ENCODE measurements at places on chromosomes 12 and 14.
A peak's percentile ranks its signal among the peaks of the same experiment; 100 is the strongest.

DNA sequence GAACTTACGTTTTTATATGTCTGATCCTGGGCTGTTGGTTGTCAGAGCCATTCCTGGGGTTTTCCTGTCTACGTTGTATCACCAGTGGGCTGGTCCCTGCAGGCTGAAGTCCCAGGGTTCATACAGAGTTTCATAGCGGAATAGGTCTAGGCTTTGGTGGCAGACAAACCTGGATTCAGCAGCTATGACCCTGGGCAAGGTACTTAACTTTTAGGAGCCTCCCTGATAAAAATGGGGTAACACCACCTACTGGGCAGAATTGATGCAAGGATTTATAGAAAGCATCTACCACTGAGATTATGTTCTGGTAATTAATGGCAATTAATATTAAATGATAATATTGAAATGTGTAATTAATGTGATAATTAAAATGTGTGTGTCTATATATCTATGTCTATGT, 141.2 kb downstream of the SYNE2 start:
- no peak for DNase-seq
- H3K27me3 ChIP-seq, result no peaks in the 10 kb centered on the region
- H3K4me1 ChIP-seq, result no peaks in the 10 kb centered on the region
- no peak overlapping the region for H3K4me3 ChIP-seq

DNA sequence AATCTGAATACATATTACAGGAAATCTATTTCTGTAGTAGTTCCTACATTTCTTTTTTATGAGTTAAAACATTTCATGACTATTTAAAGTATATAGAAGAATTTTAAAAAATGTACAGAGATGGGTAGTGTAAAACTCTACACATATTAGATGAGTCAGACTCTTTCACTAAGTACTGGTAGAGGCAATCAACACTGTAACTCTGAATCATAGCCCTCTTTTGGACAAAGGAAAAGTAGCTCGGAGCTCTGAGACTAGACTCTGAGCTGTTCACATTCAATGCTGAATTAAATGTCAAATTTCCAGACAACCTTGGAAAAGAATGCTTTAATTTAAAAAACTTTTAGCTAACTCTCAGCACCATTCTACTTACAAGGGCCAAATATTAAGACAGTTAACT, 3.4 kb downstream of the PTCSC3 start:
- H3K27ac ChIP-seq, result no peak overlapping the region
- H3K36me3 ChIP-seq, result no peaks in the 10 kb centered on the region
- no peak overlapping the region for H3K4me3 ChIP-seq

- peak overlapping the region; percentile 31 for H3K4me3 ChIP-seq
- no peaks in the 10 kb centered on the region for H3K27me3 ChIP-seq
- peak; percentile 81 for DNase-seq
- H3K4me1 ChIP-seq, result peaks cover 69% of the 10 kb centered on the region
These were observed 68.0 kb downstream of the CCDC88C start for GRCh38 chr14:91349481-91350074.

GRCh38 chr12:23566133-23566532, 383.3 kb downstream of the SOX5 start:
- no peak for DNase-seq
- H3K27me3 ChIP-seq, result no peaks in the 10 kb centered on the region
- H3K27ac ChIP-seq, result no peak overlapping the region
- H3K4me1 ChIP-seq, result peaks cover 2% of the 10 kb centered on the region

DNA sequence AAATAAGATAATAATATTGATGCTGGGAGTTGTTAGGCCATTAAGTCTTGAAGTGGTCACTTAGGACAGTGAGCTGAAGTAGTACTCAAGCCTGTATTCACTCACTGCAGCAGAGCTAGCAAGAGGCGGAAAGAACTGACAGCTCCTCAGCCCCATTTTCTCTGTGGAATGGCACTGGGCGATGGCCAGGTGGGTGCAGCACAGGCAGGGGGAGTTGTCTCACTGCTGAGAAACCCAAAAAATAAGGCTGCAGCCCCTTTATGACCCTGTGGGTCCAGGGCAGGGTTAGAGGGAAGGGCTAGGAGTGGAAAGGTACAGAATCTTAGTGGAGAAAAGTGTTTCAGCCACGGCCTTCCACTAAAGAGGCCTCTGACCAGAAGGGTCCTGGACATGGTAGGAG, 35.5 kb downstream of the PDZRN4 start:
- peaks cover 7% of the 10 kb centered on the region for H3K4me1 ChIP-seq
- DNase-seq, result no peak
- no peaks in the 10 kb centered on the region for H3K27me3 ChIP-seq
- H3K27ac ChIP-seq, result no peak overlapping the region

- peak; percentile 31 for DNase-seq
- H3K4me3 ChIP-seq, result peak overlapping the region; percentile 10
- peak overlapping the region; percentile 63 for H3K27ac ChIP-seq
- no peaks in the 10 kb centered on the region for H3K36me3 ChIP-seq
- peaks cover 19% of the 10 kb centered on the region for H3K4me1 ChIP-seq
- no peaks in the 10 kb centered on the region for H3K27me3 ChIP-seq
These were observed 50.5 kb downstream of the R3HDM2 start for GRCh38 chr12:57380300-57380699.

- no peaks in the 10 kb centered on the region for H3K4me1 ChIP-seq
- DNase-seq, result no peak
- no peaks in the 10 kb centered on the region for H3K36me3 ChIP-seq
- peak overlapping the region; percentile 79 for H3K4me3 ChIP-seq
These were observed 2.2 kb downstream of the BAZ1A start for GRCh38 chr14:34872822-34873588.

GRCh38 chr14:63431466-63431865, 111.7 kb downstream of the PPP2R5E start:
- H3K27me3 ChIP-seq, result no peaks in the 10 kb centered on the region
- no peak overlapping the region for H3K4me3 ChIP-seq
- H3K4me1 ChIP-seq, result no peaks in the 10 kb centered on the region
- no peak for DNase-seq
- H3K36me3 ChIP-seq, result no peaks in the 10 kb centered on the region
- no peak overlapping the region for H3K27ac ChIP-seq

GRCh38 chr12:108693186-108693730, 38.1 kb downstream of the CORO1C start:
- H3K4me1 ChIP-seq, result peaks cover 54% of the 10 kb centered on the region
- peak overlapping the region; percentile 94 for H3K27ac ChIP-seq
- DNase-seq, result no peak

- no peak overlapping the region for H3K27ac ChIP-seq
- no peaks in the 10 kb centered on the region for H3K4me1 ChIP-seq
- no peak for DNase-seq
- no peaks in the 10 kb centered on the region for H3K36me3 ChIP-seq
- H3K4me3 ChIP-seq, result no peak overlapping the region
- H3K27me3 ChIP-seq, result no peaks in the 10 kb centered on the region
These were observed 180.6 kb downstream of the SLC15A4 start for GRCh38 chr12:128643155-128643554.

DNA sequence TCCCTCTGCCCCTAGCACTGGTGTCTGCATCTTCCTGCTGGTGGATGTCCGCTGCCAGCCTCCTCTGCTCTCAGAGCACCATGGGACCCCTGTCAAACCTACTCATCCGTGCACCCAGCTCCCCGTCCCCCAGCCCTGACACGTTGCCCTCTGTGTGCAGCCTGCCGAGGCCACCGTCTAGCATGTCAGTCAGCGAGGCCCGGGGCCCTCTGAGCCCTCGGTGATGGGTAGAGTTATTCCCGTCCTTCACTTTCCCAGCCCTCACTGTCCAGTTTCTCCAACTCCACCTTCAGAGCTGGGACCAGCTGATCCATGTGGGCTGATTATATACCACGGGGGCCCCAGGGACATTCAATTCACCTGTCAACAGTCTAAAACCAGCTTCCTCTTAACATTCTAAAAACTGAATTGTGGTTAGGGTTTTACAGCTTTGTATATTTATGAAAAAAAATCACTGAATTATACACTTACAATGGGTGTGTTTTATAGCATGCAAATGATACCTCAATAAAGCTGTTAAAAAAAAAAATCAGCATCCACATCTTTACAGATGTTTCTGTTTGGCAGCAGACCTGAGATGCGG, 61.3 kb downstream of the CCDC88C start:
- DNase-seq, result no peak
- no peaks in the 10 kb centered on the region for H3K36me3 ChIP-seq
- H3K27ac ChIP-seq, result peak overlapping the region; percentile 99
- H3K4me3 ChIP-seq, result peak overlapping the region; percentile 37
- H3K27me3 ChIP-seq, result no peaks in the 10 kb centered on the region

DNA sequence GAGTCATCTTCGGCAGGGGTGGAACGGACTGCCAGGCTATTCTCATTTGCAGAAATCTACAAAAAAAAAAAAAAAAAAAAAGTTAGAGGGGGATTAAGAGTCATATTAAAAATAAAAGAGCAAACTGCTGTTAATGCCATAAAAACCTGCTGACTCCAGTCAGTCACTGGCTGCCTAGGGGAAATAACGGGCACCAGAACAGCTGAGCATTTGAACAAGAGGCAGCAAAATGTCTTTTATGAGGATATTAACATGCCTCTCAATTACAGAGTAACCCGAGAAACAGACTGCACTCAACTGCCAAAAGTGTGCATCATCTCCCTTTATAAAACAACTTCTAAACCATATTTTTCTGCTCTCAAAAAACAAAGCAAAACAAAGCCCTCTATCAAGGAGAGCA, 28.7 kb upstream of the CERS5 start:
- no peaks in the 10 kb centered on the region for H3K4me1 ChIP-seq
- no peak overlapping the region for H3K4me3 ChIP-seq
- H3K27me3 ChIP-seq, result no peaks in the 10 kb centered on the region
- H3K36me3 ChIP-seq, result no peaks in the 10 kb centered on the region
- no peak overlapping the region for H3K27ac ChIP-seq

GRCh38 chr12:22525426-22525825, 18.9 kb downstream of the C2CD5 start:
- no peaks in the 10 kb centered on the region for H3K4me1 ChIP-seq
- H3K27me3 ChIP-seq, result no peaks in the 10 kb centered on the region
- H3K27ac ChIP-seq, result no peak overlapping the region
- no peak overlapping the region for H3K4me3 ChIP-seq
- no peak for DNase-seq
- H3K36me3 ChIP-seq, result peaks cover 3% of the 10 kb centered on the region

GRCh38 chr12:72622556-72622955, 350.4 kb downstream of the TRHDE start:
- no peaks in the 10 kb centered on the region for H3K27me3 ChIP-seq
- DNase-seq, result no peak
- no peaks in the 10 kb centered on the region for H3K36me3 ChIP-seq
- no peaks in the 10 kb centered on the region for H3K4me1 ChIP-seq

DNA sequence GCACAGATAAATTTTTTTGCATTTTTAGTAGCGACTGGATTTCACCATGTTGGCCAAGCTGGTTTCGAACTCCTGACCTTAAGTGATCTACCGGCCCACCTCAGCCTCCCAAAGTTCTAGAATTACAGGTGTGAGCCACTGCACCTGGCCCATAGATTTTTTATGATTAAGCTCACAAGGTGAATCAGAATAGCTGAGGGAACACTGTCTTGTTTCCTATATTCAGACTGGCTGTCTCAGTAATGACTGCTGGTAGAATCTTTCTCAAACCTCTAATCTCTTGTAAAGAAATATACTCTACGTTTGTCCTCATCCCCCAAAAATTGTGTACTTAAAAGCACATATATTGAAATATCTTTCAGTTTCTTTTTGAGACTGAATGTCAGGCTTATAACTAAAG, 362.1 kb downstream of the EGLN3 start:
- H3K27me3 ChIP-seq, result no peaks in the 10 kb centered on the region
- no peaks in the 10 kb centered on the region for H3K36me3 ChIP-seq
- no peak overlapping the region for H3K4me3 ChIP-seq
- no peak overlapping the region for H3K27ac ChIP-seq
- no peaks in the 10 kb centered on the region for H3K4me1 ChIP-seq

GRCh38 chr12:89075880-89076540, 276.3 kb downstream of the DUSP6 start:
- no peak overlapping the region for H3K27ac ChIP-seq
- no peak overlapping the region for H3K4me3 ChIP-seq
- no peaks in the 10 kb centered on the region for H3K36me3 ChIP-seq
- no peak for DNase-seq
- H3K27me3 ChIP-seq, result no peaks in the 10 kb centered on the region

DNA sequence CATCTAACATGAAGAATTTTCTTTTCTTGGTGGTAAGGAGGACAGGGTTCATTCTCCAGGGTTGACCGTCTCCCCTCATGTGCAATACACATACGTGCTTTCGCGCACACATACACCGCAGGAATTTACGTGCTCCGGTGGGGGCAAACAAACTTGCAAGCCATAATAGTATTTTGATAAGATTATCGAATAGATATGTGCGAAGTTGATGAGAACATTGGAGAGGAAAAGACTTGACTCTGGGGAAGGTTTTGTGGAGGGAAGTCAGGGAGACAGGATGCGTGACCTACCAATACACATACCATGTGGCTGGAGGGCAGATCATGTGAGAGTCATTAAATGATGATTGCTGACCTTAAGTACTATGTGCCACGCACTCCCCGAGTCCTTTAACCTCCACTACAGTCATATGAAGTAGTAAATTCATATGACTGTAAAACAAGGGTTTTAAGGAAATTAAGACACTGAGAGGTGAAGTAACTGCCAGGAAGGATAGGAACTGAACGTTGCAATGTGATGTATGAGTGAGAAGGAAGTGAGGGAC, 921 bp downstream of the RAD51B start:
- H3K36me3 ChIP-seq, result no peaks in the 10 kb centered on the region
- no peak for DNase-seq
- no peak overlapping the region for H3K27ac ChIP-seq

DNA sequence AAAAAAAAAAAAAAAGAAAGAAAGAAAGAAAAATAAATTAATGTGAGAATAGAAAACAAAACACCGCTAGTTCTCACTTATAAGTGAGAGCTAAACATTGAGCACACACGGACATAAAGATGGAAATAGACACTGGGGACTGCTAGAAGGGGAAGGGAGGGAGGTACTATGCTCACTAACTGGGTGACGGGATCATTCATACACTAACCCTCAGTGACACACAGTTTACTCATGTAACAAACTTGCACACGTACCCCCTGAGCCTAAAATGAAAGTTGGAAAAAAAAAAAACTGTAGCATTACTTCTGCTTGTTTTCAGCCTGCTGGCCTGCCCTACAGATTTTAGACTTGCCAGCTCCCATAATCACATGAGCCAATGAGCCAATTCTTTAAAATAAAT, 10.5 kb upstream of the PRMT5 start:
- H3K27ac ChIP-seq, result no peak overlapping the region
- H3K4me3 ChIP-seq, result no peak overlapping the region
- no peaks in the 10 kb centered on the region for H3K27me3 ChIP-seq
- no peaks in the 10 kb centered on the region for H3K36me3 ChIP-seq
- H3K4me1 ChIP-seq, result no peaks in the 10 kb centered on the region

GRCh38 chr12:105409801-105410471, 79.4 kb downstream of the C12orf75 start:
- no peaks in the 10 kb centered on the region for H3K27me3 ChIP-seq
- no peaks in the 10 kb centered on the region for H3K4me1 ChIP-seq
- H3K27ac ChIP-seq, result no peak overlapping the region
- H3K4me3 ChIP-seq, result no peak overlapping the region
- DNase-seq, result no peak

DNA sequence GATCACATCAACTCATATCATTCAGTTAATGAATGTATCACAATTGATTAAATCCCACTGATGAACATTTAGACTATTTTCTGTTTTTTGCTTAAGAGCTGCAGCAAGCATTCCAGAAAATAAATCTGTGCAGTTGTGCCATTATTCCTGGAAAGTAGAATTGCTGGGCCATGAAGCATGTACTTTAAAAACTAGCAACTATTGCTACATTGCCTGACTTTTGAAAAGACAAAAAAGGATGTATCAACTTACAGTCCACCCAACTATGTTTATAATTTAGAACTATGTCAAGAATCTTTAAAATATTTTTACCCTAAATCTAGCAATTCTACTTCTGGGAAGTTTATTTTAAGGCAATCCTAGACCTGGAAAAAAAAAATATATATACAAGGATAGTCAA, 33.4 kb upstream of the ERGIC2 start:
- H3K27ac ChIP-seq, result no peak overlapping the region
- H3K4me1 ChIP-seq, result no peaks in the 10 kb centered on the region
- H3K36me3 ChIP-seq, result no peaks in the 10 kb centered on the region
- H3K27me3 ChIP-seq, result no peaks in the 10 kb centered on the region
- H3K4me3 ChIP-seq, result no peak overlapping the region
